ENCODE measurements at places on chromosomes 11 and 22.

GRCh38 chr11:66006134-66006890, 4.0 kb downstream of the BANF1 start:
- no peak for DNase-seq

DNA sequence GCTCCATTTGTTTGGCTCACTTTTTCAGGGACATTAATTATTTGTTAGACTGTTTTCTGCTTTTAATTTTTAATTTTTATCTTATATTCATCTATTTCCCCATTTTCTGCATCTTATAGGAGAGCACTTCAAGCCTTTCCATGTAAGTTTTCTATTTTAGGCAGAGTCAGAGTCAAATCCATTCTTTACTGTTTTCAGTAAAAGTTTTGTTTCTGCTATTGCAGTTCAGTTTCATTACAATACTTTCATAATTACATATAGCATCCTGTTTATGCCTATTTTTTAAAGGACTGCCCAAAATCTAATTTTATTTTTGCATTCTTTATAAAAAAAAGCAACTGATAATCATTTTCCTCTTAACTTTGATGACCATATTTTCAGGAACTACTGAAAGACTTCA, 3.8 kb upstream of the OR10A5 start:
- no peak for DNase-seq

DNA sequence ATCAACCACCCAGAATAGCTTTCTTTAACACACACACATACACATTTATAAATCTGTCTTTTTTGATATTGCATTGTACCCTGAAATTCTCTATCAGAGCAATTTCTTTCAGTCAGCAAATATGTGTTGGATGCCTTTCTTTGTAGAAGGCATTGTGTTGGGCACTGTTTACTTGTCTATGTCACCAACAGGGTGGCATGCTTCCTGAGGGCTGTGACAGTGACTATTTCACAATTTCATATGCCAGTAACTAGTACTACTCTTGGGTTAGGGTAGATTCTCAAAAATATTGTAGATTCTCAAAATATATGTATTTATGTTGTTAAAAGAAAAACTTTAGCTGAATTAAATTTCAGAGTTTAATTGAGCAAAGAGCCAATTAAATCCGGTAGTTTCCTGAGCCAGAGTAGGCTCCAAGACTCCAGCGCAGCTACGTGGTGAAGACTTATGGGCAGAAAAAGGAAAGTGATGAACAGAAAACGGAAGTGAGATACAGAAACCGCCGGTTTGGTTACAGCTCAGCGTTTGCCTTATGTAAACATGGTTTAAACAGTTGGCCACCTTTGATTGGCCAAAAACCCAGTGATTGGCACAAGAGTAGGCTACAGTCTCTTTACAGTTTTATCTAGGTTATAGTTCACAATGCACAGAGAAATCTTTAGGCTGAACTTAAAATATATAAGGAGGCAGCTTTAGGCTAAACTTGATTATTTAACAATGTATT, 723.3 kb downstream of the NTM start:
- no peak for DNase-seq

DNA sequence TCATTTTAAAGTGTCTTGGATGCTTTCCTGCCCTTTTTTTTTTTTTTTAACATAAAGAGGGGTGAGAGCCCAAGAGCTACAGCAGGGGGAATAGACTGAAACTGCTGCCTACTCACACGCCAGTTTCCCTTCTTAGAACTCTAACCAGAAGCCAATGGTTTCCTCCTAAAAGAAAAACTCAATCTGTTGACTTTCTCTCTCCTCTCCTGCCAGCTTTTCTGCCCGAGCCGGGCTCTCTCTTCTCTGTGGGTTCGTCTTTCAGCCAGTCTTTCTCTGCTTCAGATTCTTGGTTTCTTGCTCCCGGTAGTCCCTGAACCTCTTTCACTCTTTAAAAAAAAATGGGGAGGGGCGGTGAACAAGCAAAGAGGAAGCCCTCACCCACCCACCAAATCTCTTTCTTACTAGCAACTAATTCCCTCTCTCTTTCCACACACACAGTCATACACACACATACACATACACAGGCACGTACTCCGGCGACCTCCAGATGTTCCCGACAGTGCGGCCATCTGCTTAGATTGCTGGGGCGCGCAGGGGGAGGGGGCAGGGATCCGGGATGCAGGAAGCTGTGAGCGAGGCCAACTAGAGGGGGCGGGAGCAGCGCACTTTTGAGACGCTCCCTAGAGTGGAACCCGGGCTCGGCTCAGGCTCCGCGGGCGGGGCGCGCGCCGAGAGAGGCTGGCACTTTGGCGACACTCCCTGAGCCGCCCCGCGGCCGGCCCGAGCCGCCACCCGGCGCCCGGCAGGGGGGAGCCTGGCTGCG, 444 bp upstream of the TSKU start:
- DNase-seq, result peak; percentile 96

DNA sequence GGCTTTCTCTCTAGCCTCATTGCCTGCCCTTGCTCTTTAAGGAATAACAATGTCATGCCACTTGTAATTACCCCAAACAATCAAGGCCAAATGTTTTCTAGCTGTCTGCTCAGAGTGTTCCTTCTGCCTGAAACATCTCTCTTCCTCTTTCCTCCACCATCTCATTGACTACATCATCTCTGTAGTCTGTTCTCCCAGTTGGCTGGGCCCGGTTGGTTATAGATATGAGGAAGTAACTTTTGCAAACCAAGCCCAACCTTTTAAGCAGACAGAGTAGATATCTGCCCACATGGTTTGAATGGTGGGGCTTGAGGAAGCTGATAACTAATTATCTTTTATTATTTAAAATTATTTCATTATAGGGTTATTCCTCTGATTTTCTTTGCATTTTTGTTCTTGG, 104.5 kb downstream of the NTM start:
- no peak for DNase-seq

- no peak for DNase-seq
These were observed 40.8 kb upstream of the ST14 start for GRCh38 chr11:130118636-130119387.

- DNase-seq, result peak; percentile 12
These were observed 16.2 kb downstream of the CAPN5 start for GRCh38 chr11:77082838-77083565.

Measured in skin of body (tissue), 3 donors.